Endothelial cell (in vitro differentiated cells): ENCODE measurements at places on chromosomes 12 and 14.

DNA sequence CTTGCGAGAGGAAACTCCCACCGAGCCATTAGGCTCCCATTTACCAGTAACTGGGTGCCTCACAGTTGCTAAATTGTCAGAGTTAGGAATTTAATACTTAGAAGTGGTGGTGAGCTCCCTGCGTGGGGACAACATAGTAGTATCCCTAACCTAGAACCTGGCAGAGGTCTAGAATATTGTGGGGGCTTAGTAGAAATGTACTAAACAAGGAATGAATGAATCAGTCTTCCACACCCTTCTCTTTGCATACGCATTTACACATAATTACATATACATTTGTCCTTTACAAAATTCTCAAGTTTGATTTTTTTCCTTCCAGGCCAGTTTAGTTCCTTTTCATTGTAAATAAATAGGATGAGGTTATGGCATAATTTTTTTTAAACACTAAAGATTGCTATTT lies 24.1 kb downstream of the PELI2 start:
- no peak for DNase-seq

GRCh38 chr12:104011253-104011652 lies 38.7 kb downstream of the GLT8D2 start:
- no peak for DNase-seq

GRCh38 chr14:90287791-90288190 lies 31.4 kb downstream of the PSMC1 start:
- DNase-seq = no peak

GRCh38 chr12:124394462-124395128 lies 99.7 kb downstream of the RFLNA start:
- no peak for DNase-seq

DNA sequence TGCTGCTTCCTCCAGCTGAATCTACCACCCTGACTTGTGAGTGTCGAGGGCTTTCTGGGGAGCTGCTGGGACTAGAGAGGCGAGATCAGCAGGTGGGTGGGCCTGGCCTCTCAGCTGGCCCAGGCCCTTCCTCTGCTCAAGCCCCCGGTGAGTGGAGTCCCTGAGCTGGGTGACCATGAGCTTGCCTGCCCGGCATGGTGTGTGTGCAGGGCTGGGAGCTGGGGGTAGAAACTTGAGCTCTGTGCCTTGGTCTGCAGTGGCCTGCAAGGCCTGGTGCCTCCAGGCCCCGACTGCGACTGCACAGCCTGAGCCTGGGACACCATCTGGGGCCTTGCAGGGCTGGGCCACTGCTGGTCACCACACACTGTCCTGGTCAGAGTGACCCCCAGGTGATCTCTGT lies 67.4 kb downstream of the KIF26A start:
- no peak for DNase-seq

- DNase-seq = no peak
Observed at GRCh38 chr14:61691495-61691894, 3.8 kb upstream of the HIF1A start.

GRCh38 chr14:57362361-57362760 lies 28.0 kb upstream of the NAA30 start:
- peak; percentile 49 for DNase-seq

DNA sequence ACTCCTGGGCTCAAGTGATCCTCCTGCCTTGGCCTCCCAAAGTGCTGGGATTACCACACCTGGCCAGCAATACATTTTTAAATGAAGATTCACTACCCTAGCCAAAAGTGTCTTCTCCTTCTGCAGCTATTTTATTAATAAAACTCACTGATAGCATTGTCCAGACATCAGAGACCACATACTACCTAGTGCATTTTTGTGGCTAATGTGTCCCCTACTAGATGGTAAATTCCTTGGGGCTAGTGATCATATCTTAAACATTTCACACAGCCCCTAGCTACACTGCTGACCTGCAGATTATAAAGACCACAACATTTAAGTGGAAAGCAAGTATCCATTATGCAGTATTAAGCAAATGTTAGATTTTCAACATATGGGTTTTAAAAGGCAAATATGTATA lies 17.0 kb downstream of the DTD2 start:
- DNase-seq = no peak

DNA sequence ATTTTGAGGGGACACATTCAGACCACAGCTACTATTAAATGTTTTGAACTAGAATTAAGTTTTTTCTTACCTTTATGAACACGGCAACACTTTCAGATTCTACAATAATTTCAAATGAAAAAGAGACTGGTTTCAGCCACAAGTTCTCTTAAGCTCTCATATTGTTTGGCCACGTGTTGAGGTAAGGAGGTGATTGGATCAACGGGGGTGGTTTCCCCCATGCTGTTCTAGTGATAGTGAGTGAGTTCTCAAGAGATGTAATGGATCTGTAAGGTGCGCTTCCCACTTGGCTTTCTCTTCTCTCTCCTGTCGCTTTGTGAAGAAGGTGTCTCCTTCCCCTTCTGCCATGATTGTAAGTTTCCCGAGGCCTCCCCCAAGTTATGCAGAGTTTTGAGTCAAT lies 48.9 kb upstream of the DYRK2 start:
- DNase-seq = no peak

DNA sequence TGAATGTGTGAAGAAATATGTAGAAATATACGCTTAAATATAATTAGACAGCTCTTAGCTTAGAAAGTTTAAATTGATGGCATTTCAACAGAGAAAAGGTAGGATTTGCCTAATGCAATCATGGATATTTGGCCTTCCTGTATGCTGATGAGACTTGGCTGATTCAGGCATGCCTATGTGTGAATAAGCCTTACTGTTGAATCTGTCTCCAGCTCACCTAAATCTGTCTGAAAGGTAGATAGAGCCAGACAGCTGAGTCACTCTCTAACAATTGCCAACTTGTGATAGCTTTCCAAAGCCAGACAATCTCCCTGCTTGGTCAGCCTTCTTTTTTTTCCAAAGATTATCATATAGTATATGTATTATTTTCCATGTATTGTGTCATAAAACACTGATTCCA lies 92.8 kb upstream of the FLRT2 start:
- DNase-seq = no peak

DNA sequence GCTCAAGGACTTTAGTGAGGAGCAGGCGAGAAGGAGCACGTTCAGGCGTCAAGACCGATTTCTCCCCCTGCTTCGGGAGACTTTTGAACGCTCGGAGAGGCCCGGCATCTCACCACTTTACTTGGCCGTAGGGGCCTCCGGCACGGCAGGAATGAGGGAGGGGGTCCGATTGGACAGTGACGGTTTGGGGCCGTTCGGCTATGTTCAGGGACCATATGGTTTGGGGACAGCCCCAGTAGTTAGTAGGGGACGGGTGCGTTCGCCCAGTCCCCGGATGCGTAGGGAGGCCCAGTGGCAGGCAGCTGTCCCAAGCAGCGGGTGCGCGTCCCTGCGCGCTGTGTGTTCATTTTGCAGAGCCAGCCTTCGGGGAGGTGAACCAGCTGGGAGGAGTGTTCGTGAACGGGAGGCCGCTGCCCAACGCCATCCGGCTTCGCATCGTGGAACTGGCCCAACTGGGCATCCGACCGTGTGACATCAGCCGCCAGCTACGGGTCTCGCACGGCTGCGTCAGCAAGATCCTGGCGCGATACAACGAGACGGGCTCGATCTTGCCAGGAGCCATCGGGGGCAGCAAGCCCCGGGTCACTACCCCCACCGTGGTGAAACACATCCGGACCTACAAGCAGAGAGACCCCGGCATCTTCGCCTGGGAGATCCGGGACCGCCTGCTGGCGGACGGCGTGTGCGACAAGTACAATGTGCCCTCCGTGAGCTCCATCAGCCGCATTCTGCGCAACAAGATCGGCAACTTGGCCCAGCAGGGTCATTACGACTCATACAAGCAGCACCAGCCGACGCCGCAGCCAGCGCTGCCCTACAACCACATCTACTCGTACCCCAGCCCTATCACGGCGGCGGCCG lies 1.1 kb downstream of the PAX9 start:
- DNase-seq = peak; percentile 44

DNA sequence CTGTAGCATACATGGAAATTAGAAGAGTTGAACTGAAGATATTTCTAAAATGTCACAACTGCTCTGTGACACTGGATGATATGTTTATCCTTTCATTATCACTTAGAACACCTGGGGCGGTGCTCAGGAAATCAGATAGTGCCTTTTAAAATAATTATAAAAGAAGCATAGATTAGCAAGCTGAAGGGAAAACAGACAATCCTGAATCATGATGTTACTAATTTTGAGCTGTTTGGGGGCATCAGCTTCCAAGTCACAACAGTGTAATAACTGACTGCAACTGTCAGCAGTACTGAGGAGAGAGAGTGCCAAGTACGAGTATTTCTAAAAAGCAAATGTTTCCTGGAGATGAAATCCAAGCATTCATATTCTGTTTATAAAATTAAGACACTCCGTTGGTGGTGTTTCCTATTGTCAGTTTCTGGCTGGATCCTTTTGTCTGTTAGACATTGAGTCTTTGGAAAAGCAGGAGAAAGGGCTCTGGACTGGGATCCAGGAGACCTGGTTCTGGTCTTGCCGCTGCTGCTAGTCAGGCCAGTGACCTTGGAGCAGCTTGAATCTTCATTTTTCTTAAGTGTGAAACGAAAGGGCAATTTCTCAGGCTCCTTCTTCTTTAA lies 380.1 kb downstream of the EGLN3 start:
- no peak for DNase-seq

GRCh38 chr12:23834076-23834475 lies 115.4 kb downstream of the SOX5 start:
- DNase-seq = no peak

GRCh38 chr14:101705733-101706508 lies 55.6 kb upstream of the PPP2R5C start:
- no peak for DNase-seq

DNA sequence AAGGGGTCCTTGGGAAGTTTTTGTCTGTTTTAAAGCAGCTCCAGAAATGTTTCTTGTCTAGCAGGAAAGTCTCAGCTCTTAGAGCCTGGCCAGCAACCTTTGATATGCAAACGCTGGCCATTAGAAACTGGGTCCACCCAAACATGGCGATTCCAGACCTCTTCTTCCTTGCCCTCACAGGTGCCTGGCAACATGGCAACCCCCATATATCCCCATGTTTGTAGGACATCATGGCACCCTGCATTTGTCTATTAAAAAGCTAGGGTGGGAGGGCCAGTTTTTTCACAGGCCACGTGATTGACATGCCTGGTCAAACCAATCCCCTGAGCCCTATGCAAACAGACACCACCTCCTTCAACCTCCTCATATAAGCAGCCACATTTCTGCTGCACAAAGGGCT lies 848.7 kb upstream of the FOXG1 start:
- DNase-seq = no peak

DNA sequence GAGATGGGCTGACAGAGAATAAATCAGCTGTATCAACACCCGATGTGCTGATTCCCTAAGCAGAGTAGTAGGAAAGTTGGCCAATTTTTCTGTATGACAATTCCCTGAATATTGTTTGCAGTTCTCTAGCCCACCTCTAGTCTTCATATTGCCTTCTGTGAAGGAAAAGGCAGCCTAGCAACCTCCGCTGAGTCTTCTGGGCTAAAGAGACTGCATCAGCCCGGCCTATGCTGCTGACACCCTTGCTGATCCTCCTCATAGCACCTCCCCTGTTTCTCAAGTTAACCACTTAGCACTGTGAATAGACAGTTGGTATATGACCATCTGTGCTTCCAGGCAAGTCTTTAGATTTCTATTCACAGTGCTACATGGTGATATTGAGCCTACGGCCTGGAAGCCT lies 161.1 kb upstream of the EGLN3 start:
- DNase-seq = no peak

GRCh38 chr12:80576641-80577418 lies 130.6 kb upstream of the MYF6 start:
- no peak for DNase-seq

DNA sequence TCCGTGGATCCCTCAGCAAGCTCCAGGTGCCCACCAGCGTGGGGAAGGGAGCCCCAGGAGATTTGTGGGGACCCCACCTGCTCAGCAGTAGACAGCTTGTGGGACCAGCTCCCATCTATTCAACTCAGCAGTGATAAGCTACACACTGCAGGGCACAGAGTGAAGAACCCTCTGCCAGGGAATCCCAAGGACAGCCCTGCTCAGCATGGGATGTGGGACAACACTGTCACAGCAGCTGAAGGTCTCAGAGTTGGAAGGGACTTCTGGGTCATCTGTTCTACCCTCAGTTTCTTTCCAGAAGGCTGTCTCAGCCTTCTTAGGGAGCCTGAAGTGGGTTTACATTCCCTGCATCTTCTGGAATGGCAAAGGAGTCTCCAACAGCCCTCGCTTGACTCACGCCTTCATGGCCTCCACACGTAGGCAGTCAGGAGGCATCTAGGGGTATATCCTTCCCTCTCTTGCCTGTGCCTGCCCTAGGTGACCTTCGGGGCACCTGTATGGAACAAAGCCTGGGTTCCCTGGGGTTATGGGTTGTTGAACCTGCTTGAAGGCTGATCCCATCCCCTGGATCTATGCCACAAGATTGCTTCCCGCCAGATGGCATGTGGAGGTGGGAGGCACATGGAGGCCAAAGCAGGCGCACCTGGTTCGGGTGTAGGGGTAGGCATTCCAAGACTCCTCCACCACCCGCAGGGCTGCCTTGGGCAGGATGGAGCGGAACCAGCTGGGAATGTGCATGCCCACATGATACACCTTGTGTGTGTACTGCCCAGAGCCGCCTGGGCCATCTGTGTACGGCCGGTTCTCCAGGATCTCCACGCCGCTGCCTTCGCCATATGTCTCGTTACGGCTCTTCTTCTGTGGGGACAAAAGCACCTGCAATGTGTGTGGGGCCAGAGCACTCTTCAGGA lies 33.0 kb downstream of the ARL6IP4 start:
- no peak for DNase-seq

- DNase-seq = no peak
Observed at GRCh38 chr12:77725611-77726010, 105.1 kb upstream of the NAV3 start.

GRCh38 chr12:117155278-117156060 lies 34.8 kb downstream of the FBXO21 start:
- peak; percentile 85 for DNase-seq

DNA sequence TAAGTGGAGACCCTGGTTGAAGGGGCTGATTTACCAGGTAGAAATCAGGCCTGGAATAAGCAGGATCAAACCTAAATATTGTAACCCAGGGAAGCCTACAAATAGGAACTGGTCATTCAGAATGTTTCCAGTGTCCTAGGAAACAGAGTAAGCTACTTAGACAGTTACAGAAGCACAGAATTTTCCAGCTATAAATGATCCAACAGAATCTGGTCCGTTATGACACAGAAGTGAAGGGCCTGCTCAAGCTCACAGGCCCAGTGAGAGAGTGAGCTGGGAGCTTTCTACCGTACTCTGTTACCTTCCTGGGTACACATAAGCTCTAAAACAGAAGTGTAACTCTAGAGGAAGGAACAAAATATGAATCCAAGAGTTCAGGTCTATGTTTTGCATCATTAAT lies 119.1 kb downstream of the TTC7B start:
- no peak for DNase-seq

GRCh38 chr14:64213086-64213485 lies 81.1 kb downstream of the ESR2 start:
- no peak for DNase-seq
